ENCODE measurements at places on chromosomes 2 and 18.

GRCh38 chr2:20722592-20723240, 55.8 kb downstream of the GDF7 start:
- DNase-seq: no peak

DNA sequence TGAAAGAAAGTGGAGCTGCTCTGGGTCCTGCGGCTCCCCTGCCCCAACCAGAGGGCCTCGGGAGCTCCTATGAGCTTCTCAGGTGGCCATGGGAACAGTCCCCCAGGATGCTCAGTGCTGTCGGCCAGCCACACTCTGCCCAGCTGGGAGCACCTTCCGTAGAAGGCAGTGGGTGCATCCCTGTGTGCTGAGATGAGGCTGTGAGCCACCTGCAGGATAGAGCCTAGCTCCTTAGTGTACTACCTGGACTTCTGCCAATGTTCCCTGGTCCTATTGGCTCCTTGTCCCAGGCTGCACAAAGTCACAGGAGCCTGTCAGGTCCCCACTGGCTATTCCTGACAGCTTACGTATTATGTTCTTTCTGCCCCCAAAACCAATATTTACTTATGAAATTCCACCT, 16.1 kb downstream of the PRELID3A start:
- DNase-seq: peak; percentile 18

- no peak for DNase-seq
Observed at GRCh38 chr2:171524018-171524401, 1.7 kb downstream of the CYBRD1 start.

DNA sequence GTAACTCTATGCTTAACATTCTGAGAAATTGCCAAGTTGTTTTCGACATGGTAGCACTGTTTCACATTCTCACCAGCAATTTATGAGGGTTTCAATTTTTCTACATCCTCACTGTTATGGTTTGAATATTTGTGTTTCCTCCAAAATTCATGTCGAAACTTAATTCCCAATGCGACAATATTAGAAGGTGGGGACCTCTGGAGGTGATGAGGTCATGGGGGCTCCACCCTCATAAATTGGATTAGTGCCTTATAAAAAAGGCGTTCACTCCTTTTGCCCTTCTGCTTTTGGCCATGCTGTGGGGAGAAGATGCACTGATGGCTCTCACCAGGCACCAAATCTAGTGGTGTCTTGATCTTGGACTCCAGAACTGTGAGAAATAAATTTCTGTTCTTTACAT, 110.3 kb downstream of the HRH4 start:
- no peak for DNase-seq

DNA sequence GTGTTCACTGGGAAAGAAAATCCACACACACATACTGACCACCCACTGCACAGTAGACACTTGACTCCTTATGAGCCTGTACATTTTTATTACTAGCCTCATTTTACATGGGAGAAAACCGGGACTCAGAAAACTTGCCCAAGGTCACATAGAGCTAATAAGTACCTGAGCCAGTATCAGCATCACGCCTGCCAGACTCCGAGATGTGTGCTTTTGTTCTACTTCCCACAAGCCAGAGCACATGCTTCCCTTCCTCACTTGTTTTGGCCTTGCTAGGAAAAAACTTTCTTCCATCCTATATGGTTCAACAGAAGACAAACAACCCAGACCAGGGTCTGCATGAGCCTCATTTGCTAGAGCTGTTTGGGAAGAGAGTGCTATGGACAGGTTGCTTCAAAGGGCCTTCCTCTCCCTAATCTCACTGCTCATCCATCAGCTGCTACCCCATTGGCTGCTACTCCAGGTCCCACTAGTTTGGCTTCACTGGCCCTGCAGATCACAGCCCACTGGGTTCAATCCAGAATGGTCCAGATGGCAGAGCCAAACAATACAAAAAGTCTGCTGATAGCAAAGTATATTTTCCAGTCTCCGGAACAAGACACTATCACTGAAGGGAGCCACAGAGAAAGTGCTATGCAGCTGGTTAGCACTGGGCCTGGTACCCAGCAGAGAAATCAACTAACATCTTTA, 63.9 kb downstream of the STK39 start:
- DNase-seq: peak; percentile 14

DNA sequence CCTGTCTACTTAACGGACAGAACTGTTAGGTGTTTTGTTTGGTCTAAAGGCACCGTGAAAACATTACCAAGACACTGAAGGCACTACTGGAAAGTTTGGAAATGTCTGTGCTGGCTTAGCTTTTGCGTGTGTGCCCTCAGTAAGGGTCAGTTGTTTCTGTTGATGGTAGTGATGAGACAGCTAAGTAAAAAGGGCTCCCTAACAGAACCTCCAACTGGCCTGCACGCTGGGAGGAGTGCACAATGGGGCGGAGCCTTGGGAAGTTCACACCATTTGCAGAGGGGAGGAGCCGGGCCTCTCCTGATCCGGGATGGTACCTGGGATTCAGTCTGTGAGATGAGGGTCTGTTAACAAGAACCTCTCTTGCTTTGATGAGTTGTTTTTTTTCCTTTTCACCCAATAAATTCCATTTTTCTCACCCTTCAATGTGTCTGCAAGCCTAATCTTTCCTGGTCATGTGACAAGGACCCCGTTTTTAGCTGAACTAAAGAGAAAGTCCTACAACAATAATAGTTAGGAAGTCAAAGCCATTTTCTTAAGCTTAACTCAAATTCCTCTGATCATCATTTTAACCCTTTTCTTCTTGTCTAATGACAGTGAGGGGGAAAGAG, 368.7 kb downstream of the PARD3B start:
- no peak for DNase-seq

GRCh38 chr2:175690113-175690837, 311.8 kb downstream of the LNPK start:
- peak; percentile 50 for DNase-seq

DNA sequence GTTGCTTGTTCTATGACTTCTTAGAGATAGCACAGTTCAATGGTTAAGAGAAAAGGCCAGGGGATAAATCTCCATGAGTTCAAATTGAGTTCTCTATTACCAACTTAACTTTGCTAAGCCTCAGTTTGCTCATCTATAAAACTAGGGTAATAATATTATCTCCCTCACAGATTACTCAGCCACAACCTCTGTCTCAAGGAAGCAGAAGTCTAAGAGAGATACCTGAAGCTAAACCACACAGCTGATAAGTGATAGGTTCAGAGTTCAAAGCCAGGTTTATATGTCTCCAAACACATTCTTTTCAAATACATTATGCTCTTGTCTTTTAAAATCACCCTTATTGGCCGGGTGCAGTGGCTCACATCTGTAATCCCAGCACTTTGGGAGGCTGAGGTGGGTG, 287.7 kb downstream of the NBAS start:
- no peak for DNase-seq

GRCh38 chr2:165009466-165009865, 54.1 kb upstream of the SLC38A11 start:
- DNase-seq: no peak

GRCh38 chr18:35376393-35376741, 770 bp downstream of the ZNF396 start:
- DNase-seq: no peak

All from NCI-H524 (cell line).